ENCODE measurements at places on chromosomes 7 and 10.

- H3K4me1 ChIP-seq, result peaks cover 6% of the 10 kb centered on the region
- H3K27ac ChIP-seq, result no peak overlapping the region
- DNase-seq, result no peak
- H3K36me3 ChIP-seq, result no peaks in the 10 kb centered on the region
Observed at GRCh38 chr7:124692425-124692824, 73.2 kb downstream of the GPR37 start.

- no peaks in the 10 kb centered on the region for H3K27me3 ChIP-seq
- no peaks in the 10 kb centered on the region for H3K4me1 ChIP-seq
- peak within 1 kb of the TSS; percentile 28 for H3K27ac ChIP-seq
- H3K4me3 ChIP-seq, result peak within 1 kb of the TSS; percentile 76
- H3K36me3 ChIP-seq, result peaks cover 23% of the 10 kb centered on the region
Observed at GRCh38 chr10:95656291-95657164, at the start of gene ALDH18A1. Gene ALDH18A1 (minus strand): TSS chr10:95656711. CDS start chr10:95653377, 3,334 bp downstream.

GRCh38 chr10:69506834-69507713, 55.8 kb downstream of the TSPAN15 start:
- DNase-seq, result no peak
- no peaks in the 10 kb centered on the region for H3K4me1 ChIP-seq
- no peak overlapping the region for H3K4me3 ChIP-seq
- H3K36me3 ChIP-seq, result no peaks in the 10 kb centered on the region
- H3K27me3 ChIP-seq, result no peaks in the 10 kb centered on the region
- no peak overlapping the region for H3K27ac ChIP-seq

DNA sequence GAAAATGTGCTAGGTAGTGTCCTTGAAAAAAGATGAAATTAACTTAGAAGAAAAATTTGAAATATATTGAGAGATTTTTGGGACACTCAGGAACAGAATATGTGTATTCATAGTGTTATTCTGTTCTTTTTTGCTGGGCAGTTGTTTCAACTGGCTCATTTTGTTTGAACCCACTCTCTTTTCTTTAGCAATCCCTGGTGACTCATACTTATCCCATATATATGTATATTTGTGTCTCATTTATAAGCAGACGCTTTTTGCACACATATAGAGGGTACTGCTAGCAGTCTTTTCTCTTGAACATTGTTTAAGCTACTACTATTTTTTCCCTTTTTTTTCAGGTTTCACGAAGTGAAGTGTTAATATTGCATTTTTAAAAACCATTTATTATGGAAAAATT, 1.9 kb downstream of the EXOC6 start:
- no peaks in the 10 kb centered on the region for H3K27me3 ChIP-seq
- DNase-seq, result no peak
- peaks cover 5% of the 10 kb centered on the region for H3K4me1 ChIP-seq
- no peaks in the 10 kb centered on the region for H3K36me3 ChIP-seq

DNA sequence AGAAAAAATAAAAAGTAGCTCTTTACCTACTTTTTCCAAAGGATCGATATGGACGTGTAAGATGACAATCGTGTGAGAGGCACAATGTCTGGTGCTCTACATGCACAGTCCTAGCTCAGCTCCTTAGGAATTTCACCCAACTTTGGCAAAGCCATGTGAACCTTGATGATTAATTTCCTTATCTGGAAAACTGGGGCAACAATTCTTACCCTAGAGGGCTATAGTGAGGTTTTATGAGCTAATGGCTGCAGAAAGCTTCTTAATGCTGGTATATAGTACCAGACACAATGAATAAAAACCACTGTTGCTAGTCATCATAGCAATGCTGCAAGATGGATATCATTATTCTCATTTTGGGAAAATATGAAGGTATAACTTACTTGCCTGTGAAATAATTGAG, 202.7 kb downstream of the PARD3 start:
- no peaks in the 10 kb centered on the region for H3K36me3 ChIP-seq
- H3K4me1 ChIP-seq, result peaks cover 18% of the 10 kb centered on the region
- H3K4me3 ChIP-seq, result no peak overlapping the region
- H3K27me3 ChIP-seq, result no peaks in the 10 kb centered on the region

DNA sequence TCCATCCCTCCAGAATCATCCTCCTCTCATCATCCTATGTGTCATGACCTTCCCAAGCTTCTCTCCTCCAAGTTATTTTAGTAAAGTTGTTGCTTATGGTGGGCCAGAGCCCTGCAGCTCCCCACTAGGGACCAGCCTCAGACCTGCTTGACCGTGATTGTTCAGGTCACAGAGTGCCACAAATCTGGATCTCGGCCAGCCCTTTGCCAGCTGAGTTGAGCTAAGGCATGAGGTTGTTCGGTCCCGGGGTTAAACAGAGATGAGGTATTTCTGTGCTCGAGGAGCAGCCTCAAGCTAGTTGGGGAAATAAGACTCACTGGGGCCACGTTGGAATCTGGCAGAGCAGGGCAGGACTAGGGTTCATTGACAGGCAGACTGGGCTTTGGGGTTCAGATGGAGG, 66.3 kb upstream of the PPIF start:
- H3K27me3 ChIP-seq, result no peaks in the 10 kb centered on the region
- H3K27ac ChIP-seq, result no peak overlapping the region
- no peak for DNase-seq
- H3K36me3 ChIP-seq, result peaks cover 11% of the 10 kb centered on the region
- no peak overlapping the region for H3K4me3 ChIP-seq

DNA sequence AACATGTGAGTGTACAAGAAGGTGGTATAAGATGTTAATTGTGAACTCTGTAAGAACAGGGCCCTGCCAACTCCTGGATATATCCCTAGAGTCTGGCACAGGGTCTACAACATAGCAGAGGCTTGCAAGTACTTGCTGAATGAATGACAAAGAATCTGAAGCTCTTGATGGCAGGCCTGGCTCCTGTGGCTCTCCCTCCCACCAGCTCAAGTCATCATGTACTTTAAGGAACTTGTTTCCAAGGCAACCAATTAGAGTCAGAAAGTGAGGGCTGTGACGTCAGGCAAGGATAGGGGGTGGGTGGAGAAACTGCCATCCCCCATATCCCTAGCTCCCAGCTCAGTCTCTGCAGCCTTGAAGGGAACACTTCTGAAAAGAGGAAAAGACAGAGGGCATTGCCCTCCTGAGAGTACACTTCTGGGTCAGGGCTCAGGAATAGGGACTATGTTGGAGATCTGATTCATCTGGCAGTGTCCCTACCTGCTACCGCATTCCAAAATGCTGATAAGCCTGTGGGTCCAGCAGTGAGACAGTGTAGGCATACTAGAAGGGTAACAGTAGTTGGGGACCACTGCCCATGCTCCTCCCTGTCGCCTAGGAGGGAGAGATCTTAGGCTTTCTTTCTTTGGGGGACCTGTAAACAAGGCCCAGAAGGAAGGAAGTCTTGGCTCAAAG, 34.6 kb upstream of the BTRC start:
- DNase-seq, result no peak
- H3K4me3 ChIP-seq, result no peak overlapping the region
- peaks cover 15% of the 10 kb centered on the region for H3K27me3 ChIP-seq
- H3K36me3 ChIP-seq, result no peaks in the 10 kb centered on the region

- no peak overlapping the region for H3K4me3 ChIP-seq
- peaks cover 90% of the 10 kb centered on the region for H3K36me3 ChIP-seq
- no peak for DNase-seq
- no peaks in the 10 kb centered on the region for H3K27me3 ChIP-seq
- H3K27ac ChIP-seq, result peak overlapping the region; percentile 18
Observed at GRCh38 chr10:11837372-11838161, 14.4 kb downstream of the PROSER2 start.

DNA sequence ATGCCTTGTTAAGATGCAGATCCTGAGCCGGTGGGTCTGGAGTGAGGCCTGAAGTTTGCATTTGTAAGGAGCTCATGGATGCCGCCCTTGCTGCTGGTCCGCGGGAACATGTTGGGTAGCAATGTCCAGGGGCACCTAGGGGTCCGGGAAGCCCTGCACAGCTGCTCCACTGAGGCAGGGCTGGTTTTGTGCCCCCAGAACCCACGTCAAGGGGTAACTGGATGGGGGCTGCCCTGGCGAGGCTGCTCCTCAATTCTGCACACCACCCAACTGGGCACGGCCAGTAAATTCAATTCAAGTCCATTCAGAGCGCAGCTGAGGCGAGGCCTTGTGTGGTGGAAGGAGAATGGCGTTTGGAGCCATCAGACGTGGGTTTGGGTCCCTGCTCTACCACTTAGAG, 246.3 kb upstream of the PITRM1 start:
- H3K36me3 ChIP-seq, result no peaks in the 10 kb centered on the region
- no peak overlapping the region for H3K27ac ChIP-seq
- H3K27me3 ChIP-seq, result no peaks in the 10 kb centered on the region
- no peak for DNase-seq
- H3K4me3 ChIP-seq, result no peak overlapping the region
- no peaks in the 10 kb centered on the region for H3K4me1 ChIP-seq

DNA sequence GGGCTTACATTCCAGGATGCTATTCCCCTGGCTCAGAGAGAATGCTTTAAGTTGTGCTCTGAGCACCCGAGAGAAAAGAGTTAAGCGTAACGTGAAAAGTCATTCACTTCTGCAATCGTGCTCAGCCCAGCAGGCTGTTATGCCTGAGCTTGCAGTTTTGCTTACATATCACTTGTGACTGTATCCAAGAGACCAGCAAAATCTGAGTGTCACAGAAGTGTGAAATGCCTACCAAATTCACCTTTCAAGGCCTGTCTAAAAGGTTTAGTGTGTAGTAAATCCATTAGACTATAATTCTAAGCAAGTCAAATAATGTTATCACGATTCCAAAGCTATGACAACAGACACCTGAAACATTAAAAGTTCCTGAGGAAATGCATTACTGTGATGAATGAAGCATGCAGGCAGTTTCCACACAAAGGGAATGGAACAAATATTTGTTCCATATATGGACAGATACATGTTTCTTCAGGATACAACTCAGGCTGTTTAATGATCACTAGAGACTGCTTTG, 20.1 kb downstream of the ITGB1 start:
- no peak for DNase-seq
- H3K27me3 ChIP-seq, result no peaks in the 10 kb centered on the region
- H3K4me1 ChIP-seq, result peaks cover 54% of the 10 kb centered on the region
- H3K36me3 ChIP-seq, result peaks cover 70% of the 10 kb centered on the region
- no peak overlapping the region for H3K4me3 ChIP-seq

GRCh38 chr7:38825721-38826440, 83.1 kb downstream of the VPS41 start:
- H3K36me3 ChIP-seq, result no peaks in the 10 kb centered on the region
- H3K4me1 ChIP-seq, result no peaks in the 10 kb centered on the region
- no peak overlapping the region for H3K4me3 ChIP-seq
- H3K27me3 ChIP-seq, result no peaks in the 10 kb centered on the region

- H3K4me3 ChIP-seq, result no peak overlapping the region
- H3K27me3 ChIP-seq, result no peaks in the 10 kb centered on the region
Observed at GRCh38 chr7:140591180-140591902, 49.3 kb downstream of the DENND2A start.
